Ureter (tissue), 1 donor: ENCODE measurements at places on chromosomes 3 and 15.

DNA sequence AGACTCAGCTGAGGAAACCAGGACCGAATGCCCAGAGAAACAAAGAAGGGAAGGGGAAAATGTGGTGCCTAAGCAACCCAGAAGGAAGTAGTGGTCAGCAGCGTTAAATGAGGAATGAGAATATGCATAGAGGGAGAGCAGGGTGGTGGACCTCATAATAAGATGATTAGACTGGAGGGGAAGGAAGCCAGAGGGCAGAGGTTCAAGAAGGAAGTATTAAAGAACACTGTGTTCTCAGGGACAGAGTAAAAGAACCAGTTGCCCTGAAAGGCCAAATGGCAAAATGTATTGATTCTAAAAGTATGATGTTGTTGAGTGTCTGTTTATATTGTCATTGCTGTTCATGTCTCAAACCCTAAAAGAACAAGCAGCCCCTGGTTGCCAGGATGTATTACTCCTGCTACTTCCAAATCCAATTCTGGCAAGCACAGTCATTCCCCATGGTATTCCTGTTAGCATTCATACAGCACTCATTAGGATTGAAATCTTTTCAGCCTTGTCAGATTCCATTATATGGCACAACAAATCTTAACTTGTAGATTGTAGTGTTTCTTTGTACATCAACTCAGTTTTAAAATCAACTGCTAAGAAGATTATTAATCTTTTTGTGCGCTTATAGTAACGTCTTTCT lies 23.4 kb downstream of the P2RY1 start:
- no peak for DNase-seq

DNA sequence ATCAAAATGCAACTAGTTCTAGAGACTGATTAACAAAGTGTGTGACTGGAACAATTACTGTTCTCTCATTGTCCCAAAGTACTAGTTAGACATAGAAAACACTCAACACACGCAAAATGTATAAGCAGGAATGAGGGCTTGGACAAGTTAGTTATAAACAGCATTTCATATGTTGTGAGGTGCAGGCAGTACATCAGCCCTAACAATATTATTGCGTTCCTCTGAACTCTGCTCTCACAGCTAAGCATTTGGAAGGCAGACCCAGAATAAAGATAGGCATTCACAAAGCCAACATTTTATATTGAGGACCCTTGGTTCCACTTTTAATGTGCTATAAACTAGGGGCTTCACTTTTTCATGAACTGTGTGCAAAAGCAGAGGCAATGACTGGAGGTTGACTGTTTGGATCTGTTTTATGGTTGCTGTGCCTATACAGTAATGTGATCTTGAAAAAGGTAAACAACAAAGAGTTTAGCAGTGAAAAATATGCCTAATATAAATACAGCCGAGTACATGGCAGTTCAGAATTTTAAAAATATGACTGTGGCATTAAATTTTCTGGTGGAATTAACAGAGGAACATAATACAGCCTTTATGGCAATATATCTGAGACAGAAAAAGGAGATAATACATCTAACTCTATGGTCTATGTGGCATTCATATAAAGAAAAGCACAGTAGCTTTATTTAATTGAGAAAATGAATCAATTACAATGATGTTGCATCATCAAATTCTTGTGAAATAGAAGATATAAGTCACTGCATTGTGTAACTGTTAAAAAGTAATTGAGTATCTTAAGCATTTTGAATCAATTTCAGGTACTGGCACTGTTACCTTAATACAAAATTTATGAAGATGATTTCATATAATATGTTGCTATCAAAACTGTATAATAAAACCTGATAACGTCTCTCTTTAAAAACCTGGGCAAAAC lies 80.0 kb upstream of the SKOR1 start:
- no peak for DNase-seq

- DNase-seq, result no peak
Measured at GRCh38 chr3:138119423-138119766, 4.0 kb upstream of the DZIP1L start.

- no peak for DNase-seq
Measured at GRCh38 chr3:49924683-49925082, 4.9 kb downstream of the MON1A start.

- no peak for DNase-seq
Measured at GRCh38 chr15:77747175-77748077, 114.7 kb upstream of the LINGO1 start.
